PC-3 (cell line): ENCODE measurements at places on chromosomes 11 and 22. TPM values are rescaled to one million over a fixed set of nuclear protein-coding genes. Genes with fewer than 3 reads are reported as not detected.

CFL1 gene
- 2,710 and 3,139 TPM in 2 replicates for total RNA-seq

ASRGL1 gene
- 26.6 and 49.8 TPM in 2 replicates for total RNA-seq

PRDX5 gene
- 467 and 585 TPM in 2 replicates for total RNA-seq

GATD1 gene
- 38.9 and 39.7 TPM in 2 replicates for total RNA-seq

ART1 gene
- total RNA-seq = not detected in 2 replicates

PGA5 gene
- not detected in 2 replicates for total RNA-seq

RFPL2 gene
- not detected in 2 replicates for total RNA-seq

- H3K4me1 ChIP-seq = peaks cover 28% of the 10 kb centered on the region
- H3K27ac ChIP-seq = no peak overlapping the region
- H3K36me3 ChIP-seq = no peaks in the 10 kb centered on the region
- H3K4me3 ChIP-seq = no peak overlapping the region
Observed at GRCh38 chr11:130769782-130770535, 146.3 kb downstream of the SNX19 start.

DNA sequence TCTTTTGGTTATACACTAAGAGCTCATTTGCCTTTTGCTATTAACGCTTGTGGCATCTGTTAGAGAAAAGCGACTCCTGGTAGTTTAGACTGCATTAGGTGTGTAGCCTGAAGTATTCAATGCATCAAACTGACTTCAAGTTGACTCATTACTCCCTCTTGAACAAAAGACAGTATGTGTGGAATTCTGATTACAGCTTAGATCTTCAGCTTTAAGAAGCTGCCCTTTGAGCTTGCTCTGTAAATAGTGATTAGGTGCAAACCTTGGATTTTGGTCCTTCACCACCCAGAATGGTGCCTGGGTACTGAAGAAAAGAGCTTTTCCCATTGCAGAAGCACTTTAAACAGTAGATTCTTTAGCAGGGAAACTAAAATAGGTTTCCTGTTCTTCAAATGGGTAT is 62.1 kb downstream of the FAT3 start:
- no peak overlapping the region for H3K4me3 ChIP-seq
- H3K27me3 ChIP-seq = peaks cover 11% of the 10 kb centered on the region; the same call in 1 of the 2 replicates
- no peak for DNase-seq
- H3K27ac ChIP-seq = no peak overlapping the region
- no peaks in the 10 kb centered on the region for H3K36me3 ChIP-seq

GRCh38 chr11:81772166-81772565 is 961.5 kb downstream of the FAM181B start:
- no peaks in the 10 kb centered on the region for H3K4me1 ChIP-seq
- no peaks in the 10 kb centered on the region for H3K36me3 ChIP-seq
- no peak overlapping the region for H3K27ac ChIP-seq
- H3K27me3 ChIP-seq = no peaks in the 10 kb centered on the region
- H3K4me3 ChIP-seq = no peak overlapping the region
- no peak for DNase-seq

- no peak overlapping the region for H3K4me3 ChIP-seq
- no peak for DNase-seq
- no peak overlapping the region for H3K27ac ChIP-seq
- H3K27me3 ChIP-seq = peaks cover 19% of the 10 kb centered on the region
- H3K36me3 ChIP-seq = no peaks in the 10 kb centered on the region
- no peaks in the 10 kb centered on the region for H3K4me1 ChIP-seq
Observed at GRCh38 chr11:11675671-11676181, 53.9 kb upstream of the GALNT18 start.

DNA sequence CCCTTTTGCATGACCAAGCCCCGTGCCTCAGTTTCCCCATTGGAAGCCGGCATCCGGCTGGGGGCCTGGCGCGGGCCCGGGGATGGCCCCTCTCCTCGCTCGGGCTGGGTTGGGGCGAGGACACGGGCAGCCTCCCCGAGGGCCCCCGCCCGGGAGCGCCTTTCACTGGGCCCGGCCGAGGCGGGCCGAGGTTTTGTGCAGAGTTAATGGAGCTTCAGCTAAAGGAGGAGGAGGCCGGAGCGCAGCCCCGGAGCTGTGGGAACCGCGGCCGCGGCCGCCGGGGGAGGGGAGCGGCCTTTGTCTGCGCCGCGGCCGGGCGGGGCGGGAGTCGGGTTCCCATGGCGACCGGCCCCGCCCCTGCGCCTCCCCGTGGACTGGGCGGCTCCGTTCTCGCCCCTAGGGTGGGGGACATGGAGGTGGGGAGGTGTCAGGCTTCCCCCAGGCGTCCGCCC is 1.4 kb upstream of the MAPK11 start:
- no peaks in the 10 kb centered on the region for H3K27me3 ChIP-seq
- H3K27ac ChIP-seq = no peak overlapping the region
- peak; percentile 56 for DNase-seq
- H3K4me3 ChIP-seq = peak overlapping the region; percentile 68
- H3K36me3 ChIP-seq = peaks cover 14% of the 10 kb centered on the region

- H3K4me1 ChIP-seq = no peaks in the 10 kb centered on the region
- no peak overlapping the region for H3K4me3 ChIP-seq
- H3K27ac ChIP-seq = no peak overlapping the region
- H3K27me3 ChIP-seq = peaks cover 18% of the 10 kb centered on the region; the same call in 1 of the 2 replicates
- DNase-seq = no peak
Observed at GRCh38 chr11:121229495-121230215, 62.9 kb upstream of the SC5D start.

DNA sequence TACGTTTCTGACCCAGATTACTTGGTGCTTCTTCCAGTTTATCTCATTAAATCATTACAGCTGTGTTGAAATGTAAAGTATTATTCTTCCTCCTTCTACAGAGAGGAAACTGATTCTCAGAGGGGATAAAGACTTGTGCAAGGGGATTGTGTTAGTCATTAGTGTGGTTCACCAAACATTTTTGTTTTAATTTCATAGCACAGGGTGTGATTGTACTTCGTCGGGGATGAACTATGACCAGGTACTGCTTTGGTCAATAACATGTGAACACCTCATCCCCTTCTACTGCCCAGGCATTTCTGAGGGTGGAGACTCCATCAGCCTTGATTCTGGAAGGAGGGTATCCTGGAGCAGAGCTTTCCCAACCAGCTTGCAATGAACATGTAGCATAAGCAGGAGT is 120.2 kb upstream of the ALX4 start:
- no peaks in the 10 kb centered on the region for H3K36me3 ChIP-seq
- peaks cover 30% of the 10 kb centered on the region for H3K27me3 ChIP-seq
- no peaks in the 10 kb centered on the region for H3K4me1 ChIP-seq
- no peak for DNase-seq
- H3K27ac ChIP-seq = no peak overlapping the region
- no peak overlapping the region for H3K4me3 ChIP-seq
